ENCODE measurements at places on chromosomes 2 and 18. TPM values are rescaled to one million over a fixed set of nuclear protein-coding genes. Genes with fewer than 3 reads are reported as not detected.

Gene C2orf15
- 1.4 TPM for total RNA-seq

GRCh38 chr2:79717364-79718007, 204.6 kb downstream of the CTNNA2 start:
- H3K4me1 ChIP-seq: no peaks in the 10 kb centered on the region
- no peak for DNase-seq
- no peaks in the 10 kb centered on the region for H3K36me3 ChIP-seq
- H3K27ac ChIP-seq: no peak overlapping the region
- H3K27me3 ChIP-seq: no peaks in the 10 kb centered on the region

DNA sequence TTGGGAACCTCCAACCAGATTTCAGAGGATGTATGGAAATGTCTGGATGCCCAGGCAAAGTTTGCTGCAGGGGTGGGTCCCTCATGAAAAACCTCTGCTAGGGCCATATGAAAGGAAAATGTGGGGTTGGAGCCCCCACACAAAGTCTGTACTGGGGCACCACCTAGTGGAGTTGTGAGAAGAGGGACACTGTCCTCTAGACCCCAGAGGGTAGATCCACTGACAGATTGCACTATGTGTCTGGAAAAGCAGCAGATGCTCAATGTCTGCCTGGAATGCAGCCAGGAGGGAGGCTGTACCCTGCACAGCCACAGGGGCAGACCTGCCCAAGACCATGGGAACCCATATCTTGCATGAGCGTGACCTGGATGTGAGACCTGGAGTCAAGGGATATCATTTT, 573.7 kb upstream of the NXPH2 start:
- H3K27ac ChIP-seq: no peak overlapping the region
- H3K4me3 ChIP-seq: no peak overlapping the region
- no peaks in the 10 kb centered on the region for H3K27me3 ChIP-seq

Gene AMMECR1L
- 7.2 TPM for total RNA-seq

GRCh38 chr2:190744041-190744440, 95.2 kb downstream of the NAB1 start:
- no peak for DNase-seq
- H3K4me1 ChIP-seq: no peaks in the 10 kb centered on the region
- no peak overlapping the region for H3K4me3 ChIP-seq
- H3K27ac ChIP-seq: no peak overlapping the region

GRCh38 chr2:39488450-39488849, 51.4 kb upstream of the MAP4K3 start:
- no peak for DNase-seq
- H3K4me1 ChIP-seq: no peaks in the 10 kb centered on the region
- no peak overlapping the region for H3K4me3 ChIP-seq
- H3K36me3 ChIP-seq: no peaks in the 10 kb centered on the region
- H3K27ac ChIP-seq: no peak overlapping the region

GRCh38 chr2:165572151-165572550, 102.7 kb downstream of the CSRNP3 start:
- H3K4me1 ChIP-seq: no peaks in the 10 kb centered on the region
- H3K4me3 ChIP-seq: no peak overlapping the region
- H3K36me3 ChIP-seq: no peaks in the 10 kb centered on the region
- H3K27me3 ChIP-seq: no peaks in the 10 kb centered on the region
- DNase-seq: no peak

Gene TSPYL6
- not detected for total RNA-seq

GRCh38 chr2:174027956-174028355, 62.8 kb upstream of the SP3 start:
- DNase-seq: no peak
- no peaks in the 10 kb centered on the region for H3K36me3 ChIP-seq
- H3K27ac ChIP-seq: no peak overlapping the region
- no peak overlapping the region for H3K4me3 ChIP-seq
